ENCODE measurements at places on chromosomes 5 and 9.

- DNase-seq: no peak
Measured at GRCh38 chr5:57302164-57302563, 128.3 kb downstream of the GPBP1 start.

DNA sequence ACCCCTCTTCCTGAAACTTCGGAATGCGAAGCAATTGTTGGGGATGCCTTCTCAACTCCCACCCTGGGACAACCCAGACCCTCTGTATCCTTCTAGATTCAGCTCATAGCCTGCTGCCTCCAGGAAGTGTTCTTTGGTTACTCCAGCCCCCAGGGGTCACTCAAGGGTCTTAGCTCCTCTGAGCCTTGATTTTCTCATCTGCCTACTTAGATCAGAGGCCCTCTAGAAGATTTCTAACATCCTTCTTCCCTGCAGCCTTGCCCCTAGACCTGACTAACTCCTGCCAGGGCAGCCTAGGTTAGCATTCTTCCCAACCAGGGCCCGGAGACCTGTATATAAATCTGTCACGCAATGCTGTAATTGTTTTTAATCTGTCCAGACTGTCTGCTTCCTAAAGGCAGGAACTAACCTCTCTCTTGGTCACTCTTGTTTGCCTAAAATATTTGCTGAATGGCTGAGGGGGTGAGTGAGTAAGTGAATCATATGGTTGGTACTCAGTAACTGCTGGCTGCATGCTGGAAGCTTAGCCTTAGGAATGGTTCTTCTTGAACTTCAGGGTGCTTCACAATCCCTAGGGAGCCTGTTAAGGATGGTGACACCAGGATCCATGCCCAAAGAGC is 8.2 kb downstream of the GALNT10 start:
- DNase-seq: no peak

GRCh38 chr5:55286411-55286933 is 21.0 kb downstream of the DHX29 start:
- no peak for DNase-seq

GRCh38 chr9:128548876-128549275 is 3.5 kb upstream of the SPTAN1 start:
- no peak for DNase-seq

GRCh38 chr5:106454651-106455415 is 1215.9 kb downstream of the EFNA5 start:
- DNase-seq: no peak

GRCh38 chr5:115766608-115767007 is 49.9 kb downstream of the CDO1 start:
- no peak for DNase-seq

Measured in stimulated activated CD4-positive, alpha-beta T cell treated with anti-CD3 and anti-CD28 coated beads, Interleukin-15, amount 100 ng/mL, for 1 hour (primary cell).